ENCODE measurements at places on chromosomes 2 and 18. TPM values are rescaled to one million over a fixed set of nuclear protein-coding genes. Genes with fewer than 3 reads are reported as not detected.

Gene TMEM131
- 37.7 TPM for total RNA-seq

Gene GALNT14
- 1.1 TPM for total RNA-seq

Gene SAG
- not detected for total RNA-seq

Gene UGT1A6
- not detected for total RNA-seq

DNA sequence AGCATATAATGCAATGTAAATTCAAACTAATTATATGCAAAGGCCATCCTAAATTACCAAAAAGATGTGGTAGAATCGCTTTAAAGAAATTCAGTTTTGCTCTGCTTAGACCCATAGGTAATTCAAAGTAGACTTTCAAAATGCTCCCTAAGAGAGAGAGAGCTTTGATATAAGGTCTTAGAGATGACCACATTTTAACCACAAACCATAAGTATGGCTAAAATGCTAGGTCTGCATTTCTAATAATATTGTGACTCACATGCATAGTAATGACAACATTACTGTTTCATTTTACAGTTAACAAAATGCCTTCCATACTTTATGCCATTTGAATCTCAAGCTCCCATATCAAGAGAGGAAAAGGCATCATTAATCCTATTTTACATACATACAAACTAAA is 144.5 kb downstream of the RAD51AP2 start:
- no peak for DNase-seq

DNA sequence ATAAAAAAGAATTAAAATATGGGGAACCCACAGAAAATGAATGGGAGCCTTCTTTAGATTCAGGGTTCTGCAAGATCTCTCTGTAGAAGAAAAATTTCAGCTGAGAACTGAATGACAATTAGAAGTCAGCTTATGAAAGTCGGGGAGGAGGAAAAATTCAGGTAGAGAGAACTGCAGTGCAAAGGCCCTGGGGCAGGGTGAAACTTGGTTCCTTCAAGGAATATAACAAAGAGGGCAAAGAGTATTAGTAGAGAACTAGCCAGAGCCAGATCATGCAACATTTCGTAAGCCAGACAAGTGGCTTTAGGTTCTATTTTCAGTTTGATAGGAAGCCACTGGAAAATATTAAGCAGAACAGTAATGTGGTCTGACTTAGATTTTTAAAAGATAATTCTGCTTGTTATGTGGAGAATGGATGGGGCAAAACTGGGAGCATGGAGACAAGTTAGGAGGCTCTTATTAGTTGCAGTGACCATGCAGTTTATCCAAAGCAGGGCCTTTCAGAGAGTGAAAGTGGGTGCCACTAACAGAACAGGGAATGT is 27.9 kb downstream of the RAB27B start:
- DNase-seq = no peak

GRCh38 chr2:6089474-6089873 is 397.3 kb downstream of the SOX11 start:
- no peak for DNase-seq

DNA sequence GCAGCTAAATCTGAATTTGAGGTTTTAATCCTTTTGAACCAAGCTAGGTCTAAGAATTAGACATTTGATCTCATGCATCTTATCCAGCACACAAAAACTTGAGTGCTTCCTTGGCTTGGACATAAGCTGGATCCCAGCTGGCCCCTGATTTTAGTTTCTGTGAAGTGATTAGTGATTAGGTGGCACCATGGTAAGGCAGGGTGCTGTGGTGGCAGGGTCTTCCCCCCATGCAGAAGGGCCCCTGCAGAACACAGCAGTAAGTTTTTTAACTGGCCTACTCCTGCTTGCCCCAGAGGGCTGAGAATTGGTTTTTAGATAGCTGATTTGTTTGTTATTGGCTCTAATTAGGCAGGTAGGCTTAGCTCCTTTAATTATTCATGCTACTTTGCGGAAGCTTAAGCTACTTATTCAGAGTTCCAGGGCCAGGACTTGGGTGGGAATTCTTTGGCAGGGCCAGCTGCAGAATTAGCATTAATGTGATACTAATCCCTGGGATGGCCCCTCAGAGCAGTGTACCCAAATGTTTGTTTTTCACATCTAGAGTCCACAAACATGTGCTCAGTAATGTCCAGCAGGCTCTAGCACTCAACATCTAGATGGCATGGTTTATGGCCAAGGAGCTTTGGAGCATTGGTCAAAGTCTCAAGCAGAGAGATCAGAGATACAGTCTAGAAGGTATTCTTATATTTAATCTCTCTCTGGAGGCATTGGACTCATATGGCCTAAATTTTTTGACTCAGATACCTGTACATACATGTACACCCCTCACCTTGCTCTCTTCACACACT is 99.6 kb downstream of the FMNL2 start:
- DNase-seq = no peak

DNA sequence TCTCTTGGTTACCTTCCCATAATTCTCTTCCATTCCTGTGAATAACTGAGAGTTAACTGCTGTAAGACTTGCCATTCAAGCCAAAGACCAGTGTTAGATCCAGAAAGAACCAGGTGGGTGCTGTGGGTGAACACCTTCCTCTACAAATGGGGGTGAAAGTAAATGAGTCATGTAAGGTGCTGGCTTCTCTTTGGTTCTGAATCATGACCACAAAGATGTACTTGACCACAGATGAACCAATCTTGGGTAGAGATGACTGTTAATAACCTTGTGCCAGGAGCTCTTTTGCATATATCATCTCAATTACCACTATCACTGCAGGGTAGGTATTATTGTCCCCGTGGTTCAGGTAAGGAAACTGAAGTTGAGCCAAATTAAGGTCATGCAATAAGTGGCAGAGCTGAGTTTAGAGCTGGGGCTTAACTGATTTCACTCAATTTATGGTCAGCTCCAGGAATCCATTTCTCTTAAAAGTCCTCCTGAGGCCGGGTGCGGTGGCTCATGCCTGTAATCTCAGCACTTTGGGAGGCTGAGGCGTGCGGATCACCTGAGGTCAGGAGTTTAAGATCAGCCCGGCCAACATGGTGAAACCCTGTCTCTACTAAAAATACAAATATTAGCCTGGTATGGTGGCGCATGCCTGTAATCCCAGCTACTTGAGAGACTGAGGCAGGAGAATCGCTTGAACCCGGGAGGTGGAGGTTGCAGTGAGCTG is 244.9 kb upstream of the CXCR4 start:
- DNase-seq = no peak

DNA sequence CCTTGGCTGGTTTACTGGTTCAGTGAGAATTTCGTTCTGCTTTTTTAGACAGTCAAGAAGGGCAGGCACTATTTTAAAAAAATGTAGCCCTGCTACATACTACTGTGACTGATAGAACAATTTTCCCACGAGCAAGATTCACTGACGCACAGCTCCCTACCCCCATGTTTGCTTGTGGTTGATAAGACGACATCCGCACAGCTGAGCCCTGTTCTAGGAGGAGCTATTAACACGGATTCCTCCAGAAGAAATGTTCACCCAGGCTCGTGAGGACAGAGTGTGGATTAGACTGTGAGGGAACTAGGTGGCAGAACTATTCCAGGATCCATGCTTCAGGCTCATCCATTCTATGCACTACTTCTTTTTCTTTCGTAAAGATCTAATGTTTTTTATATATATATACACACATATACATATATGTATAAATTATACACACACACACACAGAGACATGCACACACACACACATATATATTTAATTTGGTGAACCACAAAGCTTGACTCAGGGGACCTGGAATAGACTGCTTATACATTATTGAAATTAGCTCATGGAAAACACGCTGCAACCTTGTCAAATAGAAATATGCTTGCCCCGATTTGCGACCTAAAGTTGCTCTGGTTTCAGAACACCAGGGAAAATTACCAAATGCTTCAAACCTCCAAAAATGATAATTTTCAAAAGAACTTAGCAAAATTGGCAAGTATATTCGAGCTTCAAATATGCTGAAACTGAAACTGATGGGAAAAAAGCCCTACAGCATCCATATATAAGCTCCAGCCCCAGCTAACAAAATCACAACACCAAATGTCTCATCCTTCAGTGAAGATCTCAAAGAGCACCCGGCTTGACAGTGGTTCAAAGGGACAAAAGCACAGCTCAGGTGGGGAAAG is 370.4 kb downstream of the SOCS6 start:
- DNase-seq = no peak

GRCh38 chr18:77136871-77137665 is 4.5 kb upstream of the MBP start:
- no peak for DNase-seq

DNA sequence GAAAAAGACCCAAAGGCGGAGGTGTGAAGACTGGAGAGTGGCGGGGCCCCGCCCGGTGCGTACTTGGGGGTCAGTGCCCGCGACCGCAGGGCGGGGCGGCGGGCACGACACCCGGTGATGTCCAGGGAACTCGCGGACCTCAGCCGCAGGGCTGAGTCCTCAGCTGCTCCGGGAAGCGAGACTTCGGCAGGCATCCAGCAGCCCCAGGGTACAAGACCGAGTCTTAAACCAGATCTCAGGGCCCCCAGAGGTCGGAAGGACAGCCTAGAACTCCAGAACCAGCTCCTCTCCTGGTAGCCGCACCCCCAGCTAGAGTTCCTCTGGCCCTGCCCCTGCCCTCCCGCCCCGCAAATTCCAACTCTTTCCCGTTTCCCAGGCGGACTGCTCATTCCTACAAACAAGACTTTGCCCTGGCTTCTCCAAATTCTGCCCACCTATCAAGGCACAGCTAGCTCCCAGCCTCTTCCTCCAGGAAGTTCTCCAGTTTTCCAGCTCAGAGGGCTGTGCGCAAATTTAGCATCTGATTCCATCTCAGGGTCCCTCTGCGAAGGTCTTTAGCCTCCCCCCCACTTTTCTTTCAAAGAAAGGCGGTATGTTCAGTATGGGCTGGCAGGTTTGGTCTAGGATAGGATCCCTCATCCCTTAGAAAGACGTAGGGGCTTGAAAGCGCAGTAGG is 26.0 kb upstream of the NOTO start:
- peak; percentile 85 for DNase-seq
